ENCODE measurements at places on chromosomes 7 and 10.

- no peak for DNase-seq
Observed at GRCh38 chr7:17029150-17029549, 147.4 kb upstream of the AGR3 start.

- peak; percentile 95 for DNase-seq
Observed at GRCh38 chr7:3267966-3268690, 32.9 kb upstream of the SDK1 start.

DNA sequence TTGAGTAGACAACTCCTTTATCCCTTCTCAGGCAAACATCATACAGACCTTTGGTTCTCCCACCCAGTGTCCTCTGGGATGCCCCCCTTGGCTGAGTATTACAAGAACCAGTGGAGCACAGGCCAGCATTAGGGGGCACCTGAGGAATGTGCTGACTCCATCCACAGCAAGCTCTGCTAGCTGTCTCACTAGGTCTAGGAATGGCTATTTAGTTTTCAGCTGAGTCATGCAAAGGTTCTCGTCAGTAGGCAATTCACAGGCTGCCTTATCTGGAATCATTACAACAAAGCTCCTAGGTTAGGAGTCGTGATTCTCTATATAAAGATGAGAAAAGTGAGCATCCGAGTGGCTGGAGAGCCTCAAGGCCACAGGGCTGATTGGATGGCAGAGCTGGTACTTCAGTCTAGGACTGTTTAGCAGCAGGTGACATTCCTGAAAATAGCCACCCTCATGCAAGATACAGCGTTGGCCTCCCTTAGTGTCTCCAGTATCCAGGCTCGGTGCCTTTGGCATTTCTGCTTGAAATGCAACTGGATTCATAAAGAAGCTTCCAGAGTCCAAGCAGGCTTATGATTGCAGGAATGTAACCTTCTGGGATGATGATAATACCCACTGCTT lies 75.8 kb downstream of the CDCA7L start:
- no peak for DNase-seq

DNA sequence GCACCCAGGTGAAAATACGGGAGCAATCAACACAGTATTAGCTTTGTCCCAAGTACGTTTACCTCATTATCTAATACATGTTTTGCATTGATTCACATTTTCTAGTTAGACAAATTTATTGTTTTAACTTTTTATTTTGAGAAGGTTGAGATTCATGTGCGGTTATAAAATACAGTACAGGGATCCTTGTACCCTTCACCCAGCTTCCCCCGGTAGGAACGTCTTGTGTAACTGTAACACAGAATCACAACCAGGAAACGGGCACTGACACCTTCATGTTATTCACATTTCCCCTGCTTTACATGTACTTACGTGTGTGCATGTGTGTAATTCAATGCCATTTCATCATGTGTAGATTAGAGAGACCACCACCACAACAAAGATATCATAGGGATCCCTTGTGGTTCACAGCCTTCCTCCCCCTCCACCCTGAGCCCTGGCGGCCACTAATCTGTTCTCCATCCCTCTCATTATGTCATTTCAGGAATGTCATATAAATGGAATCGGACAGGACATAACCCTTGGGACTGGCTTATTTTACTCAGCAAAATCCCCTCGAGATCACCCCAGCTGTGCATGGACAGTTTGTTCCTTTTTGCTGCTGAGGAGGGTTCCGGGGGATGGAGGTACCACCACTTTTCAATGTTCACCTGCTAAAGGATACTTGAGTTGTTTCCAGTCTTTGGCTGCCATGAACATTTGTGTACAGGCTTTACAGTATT lies 46.5 kb upstream of the C10orf71 start:
- DNase-seq = no peak

DNA sequence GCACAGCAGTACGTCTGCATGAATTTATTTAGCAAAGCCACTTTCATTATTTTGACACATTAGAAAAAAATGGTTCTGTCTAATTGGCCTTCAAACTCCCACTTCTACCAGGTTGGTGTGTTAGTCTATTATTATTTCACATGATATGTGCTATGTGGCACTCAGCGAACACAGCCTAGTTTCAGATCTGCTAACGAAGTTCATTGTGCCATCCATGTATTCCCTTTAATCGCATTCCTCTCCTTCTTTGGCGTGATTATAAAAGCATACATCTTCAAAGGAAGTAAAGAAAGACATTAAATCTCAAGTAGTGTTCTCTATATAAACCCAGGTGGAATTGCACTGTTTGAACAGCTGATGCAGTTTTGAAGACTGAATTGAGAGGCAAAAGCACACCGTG lies 96.4 kb upstream of the CACNA2D1 start:
- DNase-seq = peak; percentile 27

DNA sequence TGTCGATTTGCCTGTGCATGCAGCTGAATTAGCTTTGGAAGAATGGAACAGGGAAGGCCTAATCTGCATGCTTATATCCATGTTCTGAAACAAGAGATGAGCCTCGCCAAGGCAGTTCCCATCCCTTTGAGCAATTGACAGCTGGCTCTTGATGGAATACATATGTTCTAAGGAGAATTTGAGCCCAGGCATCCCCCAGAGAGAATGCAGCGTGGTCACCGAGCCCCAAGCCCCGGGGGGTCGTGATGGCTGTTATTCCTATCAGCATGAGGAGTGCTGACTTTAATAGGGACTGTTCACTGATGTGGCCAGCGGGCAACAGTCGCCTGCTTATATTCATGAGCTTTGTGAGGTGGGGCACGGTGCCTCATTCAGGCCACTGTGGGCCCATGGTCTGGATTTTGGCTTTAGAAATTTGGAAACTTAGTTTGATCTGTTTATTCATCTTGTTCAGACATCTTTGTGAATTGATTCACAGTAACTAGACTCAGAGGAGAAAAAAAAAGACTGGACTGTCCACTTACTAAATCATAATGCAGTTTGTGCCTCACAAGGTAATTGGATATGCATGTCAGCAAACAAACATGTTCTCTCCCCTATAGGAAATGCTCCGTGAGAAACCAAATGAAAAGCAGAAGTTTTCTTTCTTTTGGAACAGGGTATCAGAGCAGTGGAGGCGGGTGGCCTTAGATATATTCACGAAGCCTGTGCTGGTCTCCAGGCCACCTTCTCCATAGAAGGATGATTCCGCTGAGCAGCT lies 204.9 kb downstream of the CCDC3 start:
- DNase-seq = no peak

GRCh38 chr10:121751191-121751760 lies 153.0 kb upstream of the FGFR2 start:
- no peak for DNase-seq

- no peak for DNase-seq
Observed at GRCh38 chr10:46264737-46265368, 21.9 kb upstream of the ANTXRL start.

- no peak for DNase-seq
Observed at GRCh38 chr7:21146642-21147423, 281.1 kb upstream of the SP4 start.

GRCh38 chr10:86367152-86367951 lies 757 bp upstream of the GRID1 start:
- DNase-seq = no peak

- no peak for DNase-seq
Observed at GRCh38 chr7:136911344-136911743, 42.9 kb downstream of the CHRM2 start.

- no peak for DNase-seq
Observed at GRCh38 chr10:115649217-115649616, 556.1 kb downstream of the ATRNL1 start.

- DNase-seq = no peak
Observed at GRCh38 chr7:158556721-158557440, 30.7 kb downstream of the PTPRN2 start.

GRCh38 chr10:67803588-67804394 lies 34.2 kb downstream of the DNAJC12 start:
- DNase-seq = no peak

DNA sequence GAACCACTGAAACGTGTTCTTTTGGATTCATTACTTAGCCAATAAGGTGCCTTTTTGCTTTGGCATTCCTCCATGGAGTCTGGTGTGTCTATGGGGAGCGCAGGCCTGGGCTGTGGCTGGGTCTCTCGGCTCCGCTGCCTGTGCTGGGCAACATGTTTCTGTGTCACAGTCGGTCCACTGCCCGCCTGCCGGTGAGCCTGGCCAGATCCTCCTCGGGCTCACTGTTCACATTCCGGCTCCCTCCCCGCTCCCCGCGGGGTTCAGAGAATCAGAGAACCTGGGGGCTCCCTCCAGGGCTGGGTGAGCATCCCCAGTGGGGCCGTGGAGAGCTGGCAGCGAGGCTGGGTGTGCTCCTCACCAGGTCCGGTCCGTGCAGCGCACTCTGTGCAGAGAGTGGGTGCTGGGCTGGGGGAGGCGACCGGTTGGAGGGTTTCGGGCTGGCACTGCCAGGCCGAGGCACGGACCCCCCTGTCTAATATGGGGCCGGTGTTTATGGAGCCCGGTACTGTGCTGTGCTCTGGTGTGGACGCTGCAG lies 70.4 kb downstream of the INPP5A start:
- no peak for DNase-seq

GRCh38 chr10:5547931-5548660 lies 23.3 kb downstream of the CALML3 start:
- no peak for DNase-seq

- DNase-seq = no peak
Observed at GRCh38 chr7:28986765-28987110, 28.6 kb upstream of the TRIL start.

- no peak for DNase-seq
Observed at GRCh38 chr7:157394246-157395191, 57.7 kb downstream of the DNAJB6 start.

DNA sequence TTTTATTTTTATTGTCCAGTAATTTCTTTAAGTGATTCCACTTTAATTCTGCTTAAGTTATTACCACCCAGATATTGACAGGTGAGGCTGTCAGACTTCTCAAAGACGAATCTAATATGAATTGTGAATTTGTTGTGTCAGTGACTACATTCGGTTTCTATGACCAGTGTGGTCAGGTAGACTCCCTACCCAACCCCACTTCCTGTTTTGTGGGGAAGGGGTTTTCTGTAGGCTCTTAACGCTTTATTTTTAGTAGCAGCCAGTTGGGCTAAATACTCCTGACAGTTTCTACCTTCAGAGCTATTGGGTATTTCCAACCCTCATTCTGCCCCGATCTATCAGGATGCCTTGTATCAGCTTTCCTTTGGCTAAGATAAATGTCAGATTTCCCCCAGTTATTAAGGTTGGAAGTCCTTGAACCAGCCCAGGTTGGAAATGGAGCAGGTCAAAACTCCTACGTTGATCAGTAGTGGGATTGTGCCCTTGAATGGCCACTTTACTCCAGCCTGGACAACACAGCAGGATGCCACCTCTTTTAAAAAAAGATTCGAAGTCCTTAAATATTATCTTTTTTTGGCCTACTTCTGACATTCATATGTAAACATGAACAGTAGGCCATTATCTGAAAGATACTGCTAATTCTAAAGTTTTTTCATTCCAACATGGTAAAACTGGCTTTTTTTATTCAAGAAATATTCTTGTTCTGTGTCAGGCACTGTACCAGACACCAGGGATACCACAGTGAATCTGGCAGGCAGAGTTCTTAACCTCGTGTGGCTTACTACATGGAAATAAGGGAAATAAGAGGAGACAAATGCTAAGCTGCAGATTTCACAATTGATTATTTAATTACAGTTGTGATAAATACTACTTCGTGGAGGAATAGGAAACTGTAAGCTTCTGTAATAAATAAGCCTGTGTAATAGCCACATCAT lies 133.3 kb upstream of the SAMD8 start:
- DNase-seq = no peak

DNA sequence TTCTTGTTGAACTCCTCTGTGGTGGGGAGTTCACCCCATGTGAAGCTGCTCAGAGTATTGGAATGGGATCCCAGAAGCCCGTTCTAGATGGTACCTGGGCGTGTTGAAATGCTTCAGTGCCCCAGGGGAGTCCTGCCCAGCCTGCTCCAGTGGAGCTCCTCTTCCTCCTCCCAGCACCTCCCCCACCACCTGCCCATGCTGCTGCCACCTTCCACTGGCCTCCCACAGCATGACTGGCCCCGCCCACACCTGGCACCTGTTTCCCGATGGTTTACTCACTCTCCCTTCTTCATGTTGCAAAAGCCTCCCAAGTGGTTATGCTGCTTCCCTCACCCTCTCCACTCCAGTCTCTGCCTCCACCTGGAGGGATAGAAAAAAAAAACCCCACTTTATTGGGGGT lies 32.2 kb upstream of the PCBD1 start:
- peak; percentile 67 for DNase-seq

DNA sequence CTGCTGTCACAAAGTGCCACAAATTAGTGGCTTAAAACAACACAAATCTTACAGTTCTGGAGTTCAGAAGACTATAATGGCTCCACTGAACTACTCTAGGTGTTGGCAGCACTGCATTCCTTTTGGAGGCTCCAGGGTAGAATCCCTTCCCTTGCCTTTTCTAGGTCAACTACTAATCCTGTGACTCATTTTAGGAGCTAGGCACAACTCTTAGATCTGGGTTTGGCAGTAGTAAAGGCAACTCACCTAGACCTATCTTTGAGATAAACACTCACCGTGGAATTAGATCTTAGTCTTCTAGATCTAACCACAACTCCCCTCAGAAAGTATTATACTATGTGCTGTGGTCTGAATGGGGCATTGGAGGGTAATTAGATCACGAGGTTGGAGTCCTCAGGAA lies 60.4 kb downstream of the ANKIB1 start:
- no peak for DNase-seq

DNA sequence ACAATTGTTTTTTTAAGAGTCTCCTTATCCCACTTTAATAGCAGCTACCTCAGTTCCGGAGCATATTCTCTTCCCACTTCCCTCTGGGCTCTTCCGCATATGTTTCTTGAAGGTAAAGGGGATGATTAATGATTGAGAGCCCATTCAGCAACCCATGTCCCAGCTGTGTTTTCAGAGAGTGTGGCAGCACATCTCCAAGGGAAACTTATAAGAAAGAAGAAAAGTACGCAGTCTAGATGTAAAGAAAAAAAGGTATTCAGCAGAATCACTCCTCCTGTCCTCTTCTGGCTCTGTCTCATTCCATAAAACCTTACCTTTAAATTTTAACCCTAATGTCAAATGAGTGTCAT lies 9.7 kb upstream of the ANKRD7 start:
- no peak for DNase-seq

GRCh38 chr7:108424013-108424412 lies 32.2 kb downstream of the NRCAM start:
- no peak for DNase-seq

DNA sequence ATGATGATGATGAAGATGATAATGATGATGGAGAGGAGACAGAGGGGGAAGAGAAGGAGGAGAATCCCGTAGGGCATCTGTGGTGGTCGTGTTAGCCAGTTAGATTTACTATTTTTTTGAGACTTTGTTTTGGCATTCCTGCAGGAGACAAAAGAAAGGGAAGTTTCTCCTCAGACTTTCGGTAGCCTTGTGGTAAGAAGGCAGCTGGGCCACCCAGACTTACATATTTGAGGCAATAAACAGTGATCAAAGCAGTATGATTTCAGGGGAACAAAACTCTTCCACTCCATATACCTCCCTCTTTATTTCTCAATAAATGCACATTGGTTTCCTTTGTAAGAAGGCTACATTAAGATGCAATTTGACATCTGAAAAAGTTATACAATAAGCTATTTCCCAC lies 32.4 kb upstream of the BICC1 start:
- DNase-seq = no peak

GRCh38 chr10:132851451-132851850 lies 65.5 kb upstream of the NKX6-2 start:
- no peak for DNase-seq
